ENCODE measurements at places on chromosomes 2 and 18. TPM values are rescaled to one million over a fixed set of nuclear protein-coding genes. Genes with fewer than 3 reads are reported as not detected.

DNA sequence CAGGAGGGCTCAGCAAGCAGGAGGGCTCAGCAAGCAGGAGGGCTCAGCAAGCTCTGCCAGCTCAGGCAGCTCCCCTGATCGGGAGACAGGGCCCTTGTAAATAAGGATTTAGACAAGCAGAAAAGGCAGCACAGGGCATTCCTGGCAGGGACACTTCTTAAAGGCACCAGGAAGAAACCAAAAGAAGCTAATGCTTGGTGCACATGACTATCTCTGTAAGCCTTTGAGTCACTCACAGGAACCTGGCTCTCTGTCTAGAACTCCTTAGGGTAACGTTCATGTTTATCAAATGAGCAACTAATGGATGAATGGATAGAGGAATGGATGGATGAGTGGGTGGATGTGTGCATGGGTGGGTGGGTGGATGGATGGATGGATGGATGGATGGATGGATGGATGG is 28.4 kb downstream of the TMEM37 start:
- H3K4me1 ChIP-seq = no peaks in the 10 kb centered on the region
- H3K4me3 ChIP-seq = no peak overlapping the region
- H3K27me3 ChIP-seq = no peaks in the 10 kb centered on the region
- H3K27ac ChIP-seq = no peak overlapping the region
- H3K36me3 ChIP-seq = no peaks in the 10 kb centered on the region
- DNase-seq = no peak

Gene C1GALT1C1L
- polyA plus RNA-seq = 0.15 TPM

DNA sequence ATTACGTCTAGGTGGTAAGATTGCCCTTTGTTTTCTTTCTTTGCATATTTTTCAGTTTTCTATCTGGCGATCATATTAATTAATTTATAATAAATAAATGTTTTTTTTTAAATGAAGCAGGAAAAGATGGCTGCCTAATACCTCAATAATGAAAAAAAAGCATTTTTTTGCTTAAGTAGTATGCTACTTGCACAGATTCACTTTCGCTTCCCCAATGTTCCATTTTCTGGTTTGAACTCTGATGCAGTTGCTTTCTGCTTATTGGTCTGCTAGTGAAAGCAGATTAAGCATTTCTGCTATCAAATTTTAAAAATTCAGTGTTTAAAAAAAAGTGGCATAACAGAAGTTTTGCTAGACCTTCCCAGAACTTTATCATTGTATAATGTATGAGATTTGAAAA is 11.9 kb upstream of the TMEM182 start:
- no peak for DNase-seq
- H3K36me3 ChIP-seq = no peaks in the 10 kb centered on the region
- no peak overlapping the region for H3K27ac ChIP-seq
- no peaks in the 10 kb centered on the region for H3K27me3 ChIP-seq
- no peaks in the 10 kb centered on the region for H3K4me1 ChIP-seq

DNA sequence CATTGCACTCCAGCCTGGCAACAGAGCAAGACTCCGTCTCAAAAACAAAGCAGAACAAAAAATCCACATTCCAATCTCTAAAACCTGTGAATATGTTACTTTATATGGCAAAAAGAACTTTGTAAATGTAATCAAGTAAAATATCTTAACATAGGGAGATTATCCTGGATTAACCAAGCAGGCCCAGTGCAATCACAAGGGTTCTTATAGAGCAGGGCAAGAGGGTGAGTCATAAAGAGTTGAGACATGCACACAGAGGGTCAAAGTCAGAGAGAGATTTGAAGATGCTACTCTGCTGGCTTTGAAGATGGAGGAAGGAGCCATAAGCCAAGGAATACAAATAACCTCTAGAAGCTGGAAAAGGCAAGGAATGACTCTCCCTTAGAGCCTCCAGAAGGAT is 60.9 kb upstream of the SLC9A2 start:
- H3K27ac ChIP-seq = no peak overlapping the region

Gene PROKR1
- not detected for polyA plus RNA-seq

- peaks cover 35% of the 10 kb centered on the region for H3K27me3 ChIP-seq
- H3K4me1 ChIP-seq = peaks cover 15% of the 10 kb centered on the region
- DNase-seq = no peak
- no peaks in the 10 kb centered on the region for H3K36me3 ChIP-seq
- H3K4me3 ChIP-seq = no peak overlapping the region
Measured at GRCh38 chr2:9208875-9209274, 2.3 kb downstream of the ASAP2 start.

DNA sequence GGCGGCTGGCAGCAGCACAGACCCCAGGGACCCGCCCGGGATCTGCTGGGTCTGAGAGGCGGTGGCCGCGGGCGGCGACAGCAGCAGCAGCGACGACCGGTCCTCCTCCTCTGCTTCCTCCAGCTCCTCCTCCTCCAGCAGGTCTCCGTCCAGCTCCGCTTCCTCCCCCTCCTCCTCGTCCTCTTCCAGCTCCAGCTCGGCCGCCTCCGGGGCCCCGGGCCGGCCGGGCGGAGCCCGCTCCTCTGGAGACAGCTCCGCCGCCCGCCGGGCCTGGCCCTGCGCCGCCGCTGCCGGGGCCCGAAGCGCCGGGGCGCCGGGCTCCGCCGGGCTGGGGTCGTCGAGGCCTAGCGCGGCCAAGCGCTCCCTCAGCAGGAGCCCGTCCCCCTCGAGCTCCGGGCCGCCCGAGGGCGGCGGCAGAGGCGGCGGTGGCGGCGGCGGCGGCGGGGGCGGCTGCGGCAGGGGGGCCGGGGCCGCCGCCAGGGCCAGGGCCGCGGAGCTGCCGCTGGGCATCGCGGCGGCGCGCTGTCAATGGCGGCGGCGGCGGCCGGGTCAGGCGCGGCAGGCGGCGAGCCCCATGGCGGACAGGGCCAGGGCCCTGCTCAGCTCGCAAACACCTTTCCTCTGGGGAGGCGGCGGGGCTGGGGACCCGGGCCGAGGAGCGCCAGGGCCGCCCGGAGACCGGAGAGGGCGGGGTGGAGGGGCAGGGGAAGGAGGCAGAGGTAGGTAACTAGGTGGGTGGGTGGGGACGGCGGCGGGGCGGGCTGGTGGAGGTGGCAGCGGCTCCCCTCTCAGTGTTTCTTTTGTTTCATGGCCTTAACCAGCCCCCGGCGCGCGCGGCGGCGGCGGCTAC is 445 bp downstream of the MEX3C start:
- H3K27me3 ChIP-seq = no peaks in the 10 kb centered on the region
- H3K4me3 ChIP-seq = peak overlapping the region; percentile 32
- peaks cover 36% of the 10 kb centered on the region for H3K4me1 ChIP-seq
- H3K27ac ChIP-seq = peak overlapping the region; percentile 84
- no peaks in the 10 kb centered on the region for H3K36me3 ChIP-seq
- peak; percentile 63 for DNase-seq

DNA sequence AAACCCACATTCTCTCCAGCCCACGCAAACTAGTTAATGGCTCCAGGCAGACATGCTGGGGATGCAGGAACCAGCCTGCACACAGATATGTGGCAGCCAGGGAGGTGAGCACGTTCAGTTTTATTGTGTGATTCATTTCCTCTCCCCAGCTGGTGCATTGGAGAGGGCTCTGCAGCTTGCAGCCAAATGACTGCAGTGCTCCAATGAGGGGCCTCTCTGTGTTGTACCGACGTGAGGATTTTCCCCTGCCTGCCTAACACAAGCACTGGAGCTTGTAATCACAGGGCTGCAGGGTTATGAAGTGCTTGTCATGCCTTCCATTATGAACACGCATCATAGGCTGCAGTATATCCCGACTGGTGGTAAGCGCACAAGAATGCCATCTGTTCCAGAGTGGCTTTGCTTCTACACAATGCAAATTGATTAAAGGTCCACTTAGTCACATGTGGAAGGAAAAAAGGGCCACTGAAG is 92.3 kb upstream of the THUMPD2 start:
- H3K36me3 ChIP-seq = no peaks in the 10 kb centered on the region
- H3K4me1 ChIP-seq = no peaks in the 10 kb centered on the region
- H3K27ac ChIP-seq = no peak overlapping the region
- no peak overlapping the region for H3K4me3 ChIP-seq

DNA sequence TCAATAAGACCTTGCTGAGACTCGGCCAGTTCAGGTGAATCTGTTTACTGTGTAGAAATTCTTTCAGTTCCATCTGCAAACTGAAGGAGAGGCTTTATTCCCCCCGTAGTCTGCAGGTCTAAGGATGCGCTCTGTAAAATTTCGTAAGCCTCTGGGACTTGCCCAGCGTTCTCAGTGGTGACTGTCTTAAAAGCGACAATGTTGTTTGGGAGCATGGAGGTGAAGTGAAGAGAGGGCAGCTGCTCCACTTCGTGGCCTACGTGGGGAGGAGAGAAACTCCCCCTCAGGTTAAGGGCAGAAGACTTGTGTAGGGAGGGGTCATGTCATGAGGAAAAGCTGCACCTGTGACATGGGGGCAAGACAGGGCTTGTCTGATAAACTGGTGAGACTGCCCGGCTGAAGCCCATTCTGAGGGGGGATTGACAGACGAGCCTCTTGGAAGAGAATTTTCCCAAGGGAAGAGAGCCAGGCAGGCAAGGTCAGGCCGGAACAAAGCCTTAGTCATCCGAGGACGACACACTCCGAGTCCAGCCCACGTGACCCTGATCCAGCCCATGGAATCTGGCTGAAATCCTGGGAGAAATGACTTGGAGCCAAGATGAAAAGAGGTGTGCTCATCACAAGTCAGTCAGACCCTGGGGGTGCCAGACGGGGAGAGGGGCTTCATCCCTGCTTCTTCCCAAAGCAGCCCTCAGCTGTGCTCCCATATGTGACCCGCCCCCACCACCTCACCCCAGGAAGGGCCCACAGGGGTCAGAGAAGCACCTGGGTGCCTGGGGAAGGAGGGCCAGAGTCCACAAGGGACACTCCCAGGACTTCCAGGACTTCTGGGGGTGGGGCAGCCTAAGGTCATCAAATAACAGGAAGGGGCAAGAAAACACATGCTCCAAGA is 88.5 kb upstream of the SH3BP4 start:
- H3K36me3 ChIP-seq = no peaks in the 10 kb centered on the region
- H3K27me3 ChIP-seq = peaks cover 3% of the 10 kb centered on the region
- no peak overlapping the region for H3K27ac ChIP-seq
- no peak overlapping the region for H3K4me3 ChIP-seq
- H3K4me1 ChIP-seq = no peaks in the 10 kb centered on the region
- DNase-seq = no peak

DNA sequence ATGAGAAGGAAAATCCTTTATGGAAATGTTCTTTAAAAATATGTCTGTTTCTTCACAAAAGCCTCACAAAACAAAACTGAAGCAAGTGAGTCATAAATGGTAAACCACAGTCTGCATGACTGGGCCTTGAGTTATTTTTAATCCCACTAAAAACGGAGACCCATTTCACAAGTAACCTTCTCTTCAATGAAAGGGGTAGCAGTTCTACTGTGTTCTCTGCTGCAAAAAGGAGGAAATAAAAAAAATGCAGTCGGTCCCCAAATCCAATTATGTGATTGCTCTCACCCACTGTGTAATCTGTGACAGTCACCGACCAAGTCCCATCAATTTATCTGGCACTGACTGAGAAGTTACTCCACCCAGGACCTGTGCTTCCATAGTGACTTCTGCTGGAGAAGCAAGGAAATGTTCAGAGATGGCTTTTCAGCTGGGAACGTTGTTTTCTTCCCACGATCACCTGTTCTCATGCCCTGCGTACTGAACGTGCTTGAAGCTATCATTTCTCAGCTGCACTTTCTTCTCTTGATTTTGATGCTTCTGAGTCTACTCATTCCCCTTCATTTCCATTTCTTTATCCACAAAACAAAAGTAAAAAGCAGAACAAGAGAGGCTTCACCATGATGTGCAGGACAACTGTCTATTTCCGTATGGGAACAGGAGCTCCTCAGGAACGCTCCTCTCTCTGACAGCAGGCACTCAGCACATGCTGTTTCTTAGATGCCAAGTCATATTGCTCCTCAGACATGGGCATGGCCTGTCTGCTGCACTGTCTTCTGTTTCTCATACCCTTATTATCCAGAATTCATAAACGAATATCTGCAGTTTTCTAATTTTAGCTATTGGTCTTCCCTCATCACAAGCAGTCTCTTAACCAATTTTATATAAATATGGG is 80.0 kb upstream of the TMEM200C start:
- H3K27ac ChIP-seq = no peak overlapping the region
- DNase-seq = no peak

DNA sequence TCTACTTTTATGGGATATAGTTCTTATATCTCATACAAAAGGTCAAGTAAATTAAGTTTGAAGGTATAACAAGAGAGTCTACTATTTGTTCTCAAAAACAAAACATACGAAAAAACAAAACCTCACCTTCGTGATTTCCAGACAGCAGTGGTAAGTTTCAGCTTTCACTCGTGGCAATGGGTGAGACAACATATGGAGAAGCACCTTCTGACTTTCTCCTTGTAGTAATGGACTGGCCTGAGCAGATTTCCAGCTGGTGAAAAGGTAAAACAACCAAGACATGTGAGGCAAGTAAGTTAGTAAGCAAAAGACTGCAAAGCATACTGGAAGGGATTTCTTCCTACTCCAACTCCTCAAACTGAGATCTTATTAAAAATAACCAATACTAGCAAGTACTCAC is 39.6 kb downstream of the RTTN start:
- peaks cover 19% of the 10 kb centered on the region for H3K36me3 ChIP-seq
- H3K27me3 ChIP-seq = no peaks in the 10 kb centered on the region
- peak overlapping the region; percentile 64 for H3K4me3 ChIP-seq

GRCh38 chr2:75605770-75606529 is 40.6 kb upstream of the MRPL19 start:
- H3K36me3 ChIP-seq = no peaks in the 10 kb centered on the region
- H3K27ac ChIP-seq = no peak overlapping the region
- peaks cover 24% of the 10 kb centered on the region for H3K27me3 ChIP-seq

- no peak overlapping the region for H3K27ac ChIP-seq
- no peaks in the 10 kb centered on the region for H3K36me3 ChIP-seq
- no peak overlapping the region for H3K4me3 ChIP-seq
- no peak for DNase-seq
- no peaks in the 10 kb centered on the region for H3K4me1 ChIP-seq
- peaks cover 2% of the 10 kb centered on the region for H3K27me3 ChIP-seq
Measured at GRCh38 chr2:231238689-231239088, 40.3 kb downstream of the ARMC9 start.

Gene CD8B2
- polyA plus RNA-seq = 0.13 TPM

Gene SPRED2
- 1.1 TPM for polyA plus RNA-seq

Gene PLCL1
- polyA plus RNA-seq = 21.3 TPM

Gene DOCK10
- polyA plus RNA-seq = 47.7 TPM

Gene CHN1
- 12.0 TPM for polyA plus RNA-seq

DNA sequence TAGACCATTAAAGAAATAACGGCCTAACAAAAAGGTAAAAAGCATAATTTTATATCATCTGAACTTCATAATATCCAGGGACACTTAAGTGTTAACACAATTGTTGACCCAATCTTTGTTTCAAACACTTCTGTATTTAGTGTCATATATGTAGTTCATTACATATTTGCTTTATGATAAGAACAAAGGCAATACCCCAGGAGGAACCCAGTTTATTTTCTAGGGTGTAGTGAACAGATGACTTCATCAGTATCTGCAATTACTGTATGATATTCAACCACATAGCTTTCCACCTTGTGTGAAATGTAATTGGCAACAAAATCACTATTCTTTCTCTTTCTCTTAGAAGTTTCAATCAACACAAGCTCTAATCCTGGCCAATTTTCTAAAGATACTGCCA is 177.8 kb downstream of the SLC39A10 start:
- H3K36me3 ChIP-seq = no peaks in the 10 kb centered on the region
- H3K27me3 ChIP-seq = no peaks in the 10 kb centered on the region
- no peak for DNase-seq
- no peaks in the 10 kb centered on the region for H3K4me1 ChIP-seq
- H3K27ac ChIP-seq = no peak overlapping the region

Measured in CD4-positive, CD25-positive, alpha-beta regulatory T cell (primary cell).